ENCODE measurements at places on chromosomes 3 and 15.

- no peak for DNase-seq
Observed at GRCh38 chr3:186705882-186706780, 11.0 kb upstream of the KNG1 start.

GRCh38 chr3:158801201-158801600 lies 653 bp upstream of the MFSD1 start:
- DNase-seq: no peak

GRCh38 chr15:65926899-65927298 lies 57.6 kb downstream of the RAB11A start:
- DNase-seq: no peak

GRCh38 chr3:192833177-192833890 lies 84.3 kb downstream of the MB21D2 start:
- no peak for DNase-seq

DNA sequence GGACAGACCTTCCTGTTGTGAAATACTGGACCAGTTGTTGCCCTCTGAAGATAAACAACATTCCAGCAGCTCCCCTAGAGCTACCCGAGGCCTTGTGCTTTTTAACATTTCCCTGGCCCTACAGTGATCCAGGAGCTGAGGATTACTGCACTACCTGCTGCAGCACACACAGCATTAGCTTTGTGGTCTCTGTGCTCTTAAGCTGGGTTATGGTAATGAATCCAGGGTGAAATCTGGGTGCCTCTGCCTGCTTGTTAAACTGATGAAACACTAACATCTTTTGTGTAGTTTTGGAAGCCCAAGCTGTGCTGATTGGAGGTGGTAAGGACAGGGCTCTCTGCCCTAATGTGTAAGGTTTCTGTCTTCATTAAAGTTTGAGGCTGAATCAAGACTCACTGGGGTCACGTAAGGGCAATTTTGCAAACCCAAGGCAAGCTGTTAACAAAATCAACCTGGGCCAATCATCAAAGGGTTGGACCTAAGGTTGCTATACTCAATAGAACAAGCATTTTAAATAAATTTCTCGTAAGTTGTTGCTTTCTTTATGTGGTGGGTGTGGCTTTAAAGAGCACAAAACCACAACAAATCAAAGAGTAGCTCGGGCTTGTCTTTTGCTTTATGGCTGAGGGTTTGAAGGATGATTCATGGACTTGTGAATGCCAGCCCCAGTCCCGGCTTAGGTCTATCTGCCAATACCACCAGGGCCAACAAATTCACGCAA lies 183.9 kb downstream of the TPRG1 start:
- DNase-seq: no peak

GRCh38 chr3:64398476-64398875 lies 173.2 kb upstream of the PRICKLE2 start:
- no peak for DNase-seq

GRCh38 chr15:68488290-68488689 lies 56.3 kb upstream of the ITGA11 start:
- DNase-seq: no peak

DNA sequence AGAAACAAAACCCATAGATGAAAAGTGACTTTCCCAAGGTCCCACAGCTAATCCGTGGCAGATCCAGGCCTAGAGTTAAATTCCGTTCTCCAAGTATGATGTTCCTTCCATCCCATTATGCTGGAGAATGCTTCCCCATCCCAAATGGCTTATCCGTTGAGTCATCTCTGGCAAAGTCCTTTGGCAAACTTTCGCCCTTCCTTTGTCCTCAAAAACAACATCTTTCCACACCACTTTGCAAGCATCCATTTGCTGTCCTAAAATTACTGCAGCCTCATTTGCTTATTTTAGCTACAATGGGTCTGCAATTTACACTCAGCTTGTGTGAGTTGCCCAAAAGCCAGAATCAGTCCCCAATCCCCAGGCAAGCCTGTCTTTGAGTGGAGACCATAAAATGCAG lies 304.0 kb upstream of the TLE3 start:
- DNase-seq: no peak

GRCh38 chr15:34126522-34126921 lies 24.6 kb downstream of the PGBD4 start:
- DNase-seq: no peak

DNA sequence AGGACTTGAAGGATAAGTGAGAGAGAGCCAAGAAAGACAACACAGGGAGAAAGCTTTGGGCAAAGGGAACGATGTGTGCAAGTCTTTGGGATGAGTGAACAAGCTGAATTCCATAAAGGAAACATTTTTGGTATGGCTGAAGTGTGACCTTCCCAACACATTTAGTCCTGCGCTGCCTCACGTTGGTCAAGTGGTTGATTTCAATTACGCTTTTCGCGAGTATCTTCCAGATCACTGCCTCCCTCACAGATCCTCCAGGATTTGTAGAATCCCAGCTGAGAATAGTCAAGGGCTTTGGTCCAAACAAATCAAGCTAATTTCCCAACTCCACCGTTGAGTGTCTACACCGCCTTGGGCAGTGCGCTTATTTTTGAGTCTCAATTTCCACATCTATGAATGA lies 338.4 kb upstream of the ADAMTS9 start:
- DNase-seq: no peak

DNA sequence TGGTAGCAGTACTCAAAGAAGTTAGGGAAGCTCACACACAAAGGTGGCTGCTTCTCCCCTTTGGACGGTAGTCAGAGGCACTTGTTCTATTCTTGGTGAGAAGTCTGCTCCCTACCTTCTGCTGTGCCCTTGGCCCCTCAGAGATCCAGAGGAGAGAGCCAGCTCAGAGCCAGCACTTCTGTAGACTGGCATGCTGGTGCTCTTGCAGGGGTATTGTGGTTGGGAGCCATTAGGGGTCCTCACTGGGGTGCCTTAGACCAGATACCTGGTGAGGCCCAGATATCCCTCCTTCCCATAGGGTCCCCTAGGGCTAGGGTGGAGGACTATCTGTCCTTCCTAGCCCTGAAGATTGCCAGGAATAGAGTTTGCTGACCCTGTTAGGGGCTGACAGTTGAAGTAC lies 140.6 kb downstream of the EEFSEC start:
- DNase-seq: no peak

GRCh38 chr15:66939451-66940023 lies 125.9 kb upstream of the SMAD3 start:
- no peak for DNase-seq

GRCh38 chr15:71643918-71644317 lies 166.4 kb upstream of the NR2E3 start:
- no peak for DNase-seq

DNA sequence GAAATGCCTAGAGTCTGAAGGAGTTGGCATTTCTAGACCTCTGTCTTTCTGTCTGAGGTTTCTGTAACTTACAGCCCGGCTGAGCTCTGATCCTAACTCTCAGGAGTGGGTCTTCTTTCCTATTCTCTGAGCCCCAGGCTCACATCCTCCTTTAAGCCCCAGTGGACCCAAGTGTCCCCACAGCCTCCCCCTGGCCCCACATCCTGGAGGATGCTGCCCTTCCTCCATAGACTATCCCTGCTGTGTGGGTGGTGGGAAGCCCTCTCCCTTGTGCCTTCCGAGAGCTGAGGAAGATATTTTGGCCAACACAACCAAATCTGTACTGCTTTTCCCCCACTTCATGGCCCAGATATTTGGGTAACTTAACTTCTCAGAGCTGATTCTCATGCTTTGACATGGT lies 151.3 kb downstream of the LRTM1 start:
- no peak for DNase-seq

DNA sequence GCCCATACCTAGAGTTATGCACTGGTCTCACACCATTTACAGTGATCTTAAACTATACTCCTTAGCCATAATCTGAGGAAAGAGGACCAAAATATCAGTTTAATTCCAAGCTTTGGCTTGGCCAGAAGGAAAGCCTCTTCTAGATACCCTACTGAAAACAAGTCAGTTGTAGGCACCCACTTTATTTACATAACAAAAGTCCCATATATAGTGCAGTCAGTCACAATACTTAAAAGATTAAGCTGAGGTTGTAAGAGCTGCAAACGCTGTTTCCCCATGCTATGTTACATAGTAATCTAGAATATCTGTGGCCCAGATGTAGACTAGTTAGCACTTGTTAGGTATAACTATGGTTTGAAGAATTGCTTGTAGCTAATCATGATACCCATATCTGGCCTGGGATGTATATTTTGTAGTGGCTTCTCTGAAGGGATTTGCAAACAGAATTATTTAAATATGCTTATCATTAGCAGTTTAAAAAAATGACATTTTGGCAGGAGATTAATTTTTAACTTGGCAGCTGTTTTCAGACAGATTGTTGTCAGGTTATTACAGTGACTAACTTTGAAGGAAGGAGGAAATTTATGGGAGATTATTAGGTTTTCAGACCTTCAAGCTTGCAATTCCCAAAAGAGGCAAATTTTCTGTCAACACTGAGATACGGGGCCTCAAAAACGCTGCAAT lies 160.4 kb upstream of the SLC2A2 start:
- DNase-seq: no peak

GRCh38 chr3:58688574-58688973 lies 22.0 kb upstream of the FAM3D start:
- no peak for DNase-seq

DNA sequence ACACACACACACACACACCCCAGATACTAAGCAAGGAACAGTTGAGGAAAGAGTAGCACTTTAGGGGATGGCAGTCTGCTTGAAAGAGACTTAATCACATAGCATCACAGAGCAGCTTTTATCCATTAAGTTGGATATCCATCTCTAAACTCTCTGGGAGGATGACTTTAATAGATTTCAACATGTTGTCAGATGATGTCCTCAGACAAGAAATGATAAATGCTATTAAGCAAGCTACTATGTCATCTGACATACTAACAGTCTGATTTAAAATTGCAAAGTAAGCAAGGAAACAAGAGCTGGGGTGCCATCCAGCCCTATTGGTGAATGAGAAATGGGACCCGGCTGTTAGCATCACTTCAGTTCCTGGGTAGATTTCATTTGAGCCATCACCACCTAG lies 136.9 kb downstream of the PLCL2 start:
- DNase-seq: no peak

DNA sequence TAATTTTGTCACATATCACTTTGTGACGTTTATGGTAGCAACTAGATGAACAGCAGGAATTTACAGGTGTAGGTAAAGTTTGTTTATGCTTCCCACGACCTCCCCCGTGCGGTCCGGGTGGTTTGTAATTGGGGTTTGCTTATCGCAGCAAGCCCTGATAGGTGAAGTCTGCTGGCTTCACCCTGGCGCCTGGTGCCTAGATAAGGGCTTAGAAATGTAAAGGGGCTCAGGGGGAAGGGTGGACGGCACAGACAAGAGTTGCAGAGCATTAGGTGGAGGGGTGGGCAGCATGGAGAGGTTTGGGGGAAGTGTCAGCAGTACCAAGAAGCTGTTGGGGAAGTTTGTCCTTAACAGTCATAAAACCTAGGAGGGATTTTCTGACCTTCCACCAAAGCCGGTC lies 108.1 kb upstream of the RNF7 start:
- DNase-seq: no peak

GRCh38 chr3:163556813-163557523 lies 1521.3 kb downstream of the SI start:
- DNase-seq: no peak

GRCh38 chr3:42507761-42508335 lies 5.4 kb downstream of the VIPR1 start:
- DNase-seq: no peak

DNA sequence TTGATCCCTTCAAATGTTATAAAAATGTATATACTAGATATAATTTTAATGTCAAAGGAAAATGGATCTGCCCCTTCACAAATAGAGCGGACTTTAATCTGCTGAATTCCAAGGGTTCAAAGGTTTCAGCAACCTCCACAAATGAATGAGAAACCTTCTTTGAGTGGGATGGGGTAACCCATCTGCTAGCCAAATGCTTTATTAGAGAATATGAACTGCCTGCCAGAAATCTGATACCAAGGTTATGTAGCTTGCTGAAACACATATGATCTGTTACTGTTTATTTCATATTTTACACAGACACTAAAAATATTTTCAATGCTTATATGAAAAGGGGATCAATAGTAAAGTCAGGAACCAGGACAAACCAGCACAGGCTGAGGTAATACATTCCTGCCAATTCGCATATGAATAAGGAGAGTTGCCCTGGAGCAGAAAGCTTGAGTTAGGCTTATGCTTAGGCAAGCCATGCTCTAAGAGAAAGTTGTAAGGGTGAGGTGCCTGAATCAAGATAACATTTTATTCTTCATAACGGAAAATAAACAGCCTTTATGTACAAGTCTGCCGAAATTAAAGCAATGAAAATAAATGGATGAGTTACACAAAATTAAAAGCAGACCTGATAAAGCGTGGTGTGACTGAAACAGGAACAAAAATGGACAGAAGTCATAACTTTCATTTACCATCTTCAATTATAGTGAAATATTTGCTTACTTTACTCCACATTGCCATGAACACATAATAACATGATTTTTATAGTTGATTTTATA lies 26.5 kb downstream of the PLOD2 start:
- no peak for DNase-seq
